ENCODE measurements at places on chromosomes 3 and 15.

- no peak for DNase-seq
Observed at GRCh38 chr3:171005648-171006047, 20.9 kb downstream of the SLC2A2 start.

DNA sequence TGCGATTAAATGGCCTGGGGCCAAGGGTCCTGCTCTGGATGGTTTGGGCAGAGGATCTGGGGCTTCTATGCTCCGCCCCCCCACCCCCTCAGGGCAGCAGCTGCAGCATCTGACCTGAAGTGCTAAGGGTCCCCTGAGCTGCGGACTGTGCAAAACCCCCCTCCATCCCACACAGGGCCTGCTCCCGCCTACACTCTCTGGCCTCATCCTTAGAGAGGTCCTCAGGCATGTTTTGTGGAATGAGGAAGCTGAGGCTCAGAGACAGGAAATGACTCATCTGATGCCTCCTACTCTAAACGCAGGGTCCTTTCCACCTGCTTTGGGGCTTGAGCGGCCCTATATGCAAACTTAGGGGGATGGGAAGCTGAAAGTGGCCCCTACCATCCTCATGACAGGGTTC, 59.5 kb upstream of the CTSH start:
- DNase-seq = no peak

DNA sequence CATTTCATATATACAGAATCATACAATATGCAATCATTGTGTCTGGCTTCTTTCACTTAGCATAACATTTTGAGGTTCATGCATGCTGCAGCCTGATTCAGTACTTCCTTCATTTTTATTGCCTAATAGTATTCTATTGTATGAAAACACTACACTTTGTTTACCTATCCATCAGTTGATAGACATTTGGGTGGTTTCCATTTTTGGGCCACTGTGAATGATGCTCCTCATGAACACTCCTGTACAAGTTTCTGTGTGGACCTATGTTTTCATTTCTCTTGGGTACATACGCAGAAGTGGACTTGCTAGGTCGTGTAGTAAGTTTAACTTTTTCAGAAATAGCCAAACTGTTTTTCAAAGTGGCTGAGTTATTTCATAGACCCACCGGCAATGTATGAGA, 18.8 kb downstream of the TNIK start:
- no peak for DNase-seq

DNA sequence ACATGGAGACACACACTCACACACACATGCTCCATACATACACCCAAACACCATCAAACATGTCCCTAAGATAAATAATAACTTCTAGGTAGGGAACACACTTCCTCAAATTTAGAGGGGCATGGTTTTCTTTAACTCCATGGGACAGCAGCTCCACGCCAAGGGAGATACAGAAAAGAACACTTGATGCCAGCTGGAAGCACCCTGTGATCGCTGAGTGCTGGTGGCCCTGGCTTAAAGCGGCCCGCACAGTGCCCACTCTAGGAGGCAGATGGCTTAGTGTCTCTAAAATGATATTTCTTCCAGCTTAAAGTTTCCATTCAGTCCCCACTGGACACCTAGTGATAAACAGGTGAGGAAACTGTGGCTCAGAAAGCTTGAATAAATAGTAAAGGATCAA, 232.9 kb downstream of the UACA start:
- DNase-seq = no peak

GRCh38 chr3:64865839-64866570, 178.2 kb upstream of the ADAMTS9 start:
- no peak for DNase-seq

DNA sequence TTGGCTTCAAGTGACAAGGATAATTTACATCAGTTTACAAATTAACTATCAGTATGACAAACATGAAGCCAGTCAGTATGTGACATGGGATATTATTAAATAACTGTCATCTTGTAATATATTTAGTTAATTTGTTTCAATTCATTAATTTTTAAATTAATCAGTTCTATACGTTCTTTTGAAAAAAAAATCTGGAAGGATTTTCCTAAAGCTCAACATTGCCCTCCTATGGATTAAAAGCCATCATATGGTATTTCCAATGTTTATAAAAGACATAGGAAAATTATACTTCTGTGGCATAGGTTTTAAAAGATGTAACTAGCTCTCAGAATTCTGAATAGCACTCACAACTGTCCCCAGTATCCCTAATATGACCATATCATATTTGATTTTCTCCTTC, 134.4 kb downstream of the PLOD2 start:
- no peak for DNase-seq

- no peak for DNase-seq
Observed at GRCh38 chr15:62779036-62779770, 263.3 kb upstream of the TPM1 start.

DNA sequence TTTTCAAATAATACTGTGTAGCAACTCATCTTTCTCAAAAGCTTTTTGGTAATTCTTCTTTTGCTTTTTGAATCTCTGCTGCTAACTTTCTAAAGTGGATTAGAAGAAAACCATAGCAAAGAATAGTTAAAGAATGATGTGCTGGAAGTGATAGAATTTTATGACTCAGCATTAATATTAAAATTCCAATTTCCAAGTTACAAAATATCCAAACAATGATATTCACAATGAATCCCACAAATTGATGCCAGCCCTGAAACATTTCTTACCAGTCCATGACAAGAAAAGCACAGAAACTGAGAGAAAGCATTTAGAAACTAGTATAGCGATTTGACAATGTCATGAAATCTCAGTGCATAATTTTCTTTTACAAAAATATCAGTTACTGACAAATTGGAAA, 482.2 kb downstream of the RBMS3 start:
- DNase-seq = no peak

DNA sequence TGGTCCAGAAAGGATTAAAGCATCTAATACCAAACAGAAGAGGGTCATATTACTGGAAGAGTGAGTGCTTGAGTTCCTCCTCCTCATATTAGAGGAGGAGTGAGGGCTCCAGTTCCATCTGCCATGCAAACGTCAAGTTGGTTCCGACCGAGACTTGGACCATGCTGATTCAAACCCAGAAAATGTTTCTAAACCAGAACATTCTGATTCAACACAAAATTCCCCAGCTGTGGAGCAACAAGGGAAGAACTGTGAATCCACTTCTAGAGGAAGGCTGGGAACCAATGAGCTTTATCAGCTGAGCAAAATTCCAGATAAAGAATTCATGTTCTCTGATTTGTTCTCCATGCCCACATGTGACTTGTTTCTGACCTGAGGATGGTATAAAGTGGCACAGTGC, 135.6 kb upstream of the WNT5A start:
- no peak for DNase-seq

GRCh38 chr3:45995236-45996192, at the start of gene FYCO1:
Gene FYCO1, minus strand, starts transcription at chr3:45995824. Its CDS starts 10,914 bp downstream, at chr3:45984910.
- peak; percentile 82 for DNase-seq

- DNase-seq = no peak
Observed at GRCh38 chr3:127753338-127753737, 69.0 kb downstream of the MGLL start.

DNA sequence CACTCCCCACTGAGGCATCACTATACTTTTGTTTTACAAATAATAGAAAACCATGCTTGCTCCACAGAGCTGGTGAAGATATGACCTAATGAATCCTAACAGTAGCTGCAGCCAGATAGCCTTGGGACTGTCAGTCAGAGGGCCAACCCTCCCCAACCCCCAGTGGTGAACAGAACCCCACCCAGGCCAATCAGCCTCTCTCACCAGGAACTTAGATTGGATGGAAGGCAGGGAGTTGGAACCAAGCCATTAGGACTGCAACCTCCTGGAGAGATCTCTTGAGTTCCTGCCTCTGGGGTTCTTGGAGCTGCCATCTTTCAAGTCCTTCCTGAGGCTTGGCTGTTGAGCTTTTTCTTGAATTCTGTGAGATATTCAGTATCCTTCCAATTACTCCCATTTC, 3.0 kb upstream of the MRPS22 start:
- no peak for DNase-seq

- DNase-seq = no peak
Observed at GRCh38 chr15:69272891-69273290, 25.8 kb upstream of the PAQR5 start.

DNA sequence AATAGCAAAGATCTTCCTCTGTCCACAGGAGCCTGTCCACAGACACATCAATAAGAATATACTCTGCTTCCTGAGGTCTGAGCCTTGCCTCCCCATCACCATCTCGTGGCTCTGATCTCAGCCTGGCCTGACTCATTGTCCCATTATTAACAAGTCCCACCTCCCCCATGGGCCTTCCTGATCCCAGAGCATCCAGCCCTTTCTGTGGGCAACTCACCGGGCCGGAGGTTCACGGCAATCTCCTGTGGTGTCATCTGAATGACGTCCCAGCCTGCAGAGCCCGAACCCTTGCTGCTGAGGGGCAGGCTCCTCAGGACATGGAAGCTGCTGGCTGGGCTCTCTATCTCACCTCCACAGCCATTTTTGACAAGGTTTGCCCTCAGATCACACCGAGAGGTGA, 28.1 kb downstream of the ITGB5 start:
- no peak for DNase-seq

- no peak for DNase-seq
Observed at GRCh38 chr3:59810606-59811005, 760.8 kb upstream of the CFAP20DC start.
